ENCODE measurements at places on chromosomes 2 and 18.
A peak's percentile ranks its signal among the peaks of the same experiment; 100 is the strongest.

- no peak for DNase-seq
These were observed 1.3 kb downstream of the CEP68 start for GRCh38 chr2:65057391-65058052.

DNA sequence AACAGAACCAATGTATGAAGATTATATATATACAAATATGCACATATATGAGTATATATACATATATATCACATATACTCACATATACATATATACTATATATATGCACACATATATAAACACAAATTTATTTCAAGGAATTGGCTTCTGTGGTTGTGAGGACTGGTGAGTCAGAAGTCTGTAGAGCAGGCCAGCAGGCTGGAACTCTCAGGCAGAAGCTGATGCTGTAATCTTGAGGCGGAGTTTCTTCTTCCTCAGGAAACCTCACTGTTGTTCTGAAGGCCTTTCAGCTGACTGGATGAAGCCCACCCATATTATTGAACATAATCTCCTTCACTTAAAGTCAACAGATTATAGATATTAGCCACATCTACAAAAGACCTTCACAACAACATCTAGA is 143.9 kb upstream of the CREB1 start:
- DNase-seq = no peak

DNA sequence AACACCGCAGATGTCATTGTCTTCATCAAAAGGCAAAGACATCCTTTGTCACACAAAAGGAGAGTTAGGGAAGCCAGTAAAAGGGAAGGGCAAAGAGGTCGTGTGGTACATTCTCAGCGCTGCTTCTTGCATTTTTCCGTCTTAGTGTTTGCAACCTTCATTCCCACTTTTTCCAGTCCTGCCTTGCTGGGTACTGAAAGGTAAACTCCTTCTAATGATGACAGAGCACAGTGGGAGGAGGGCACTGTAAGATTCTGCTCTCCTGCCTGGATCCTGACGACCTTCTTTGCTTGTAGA is 424.3 kb upstream of the MEX3C start:
- DNase-seq = no peak

DNA sequence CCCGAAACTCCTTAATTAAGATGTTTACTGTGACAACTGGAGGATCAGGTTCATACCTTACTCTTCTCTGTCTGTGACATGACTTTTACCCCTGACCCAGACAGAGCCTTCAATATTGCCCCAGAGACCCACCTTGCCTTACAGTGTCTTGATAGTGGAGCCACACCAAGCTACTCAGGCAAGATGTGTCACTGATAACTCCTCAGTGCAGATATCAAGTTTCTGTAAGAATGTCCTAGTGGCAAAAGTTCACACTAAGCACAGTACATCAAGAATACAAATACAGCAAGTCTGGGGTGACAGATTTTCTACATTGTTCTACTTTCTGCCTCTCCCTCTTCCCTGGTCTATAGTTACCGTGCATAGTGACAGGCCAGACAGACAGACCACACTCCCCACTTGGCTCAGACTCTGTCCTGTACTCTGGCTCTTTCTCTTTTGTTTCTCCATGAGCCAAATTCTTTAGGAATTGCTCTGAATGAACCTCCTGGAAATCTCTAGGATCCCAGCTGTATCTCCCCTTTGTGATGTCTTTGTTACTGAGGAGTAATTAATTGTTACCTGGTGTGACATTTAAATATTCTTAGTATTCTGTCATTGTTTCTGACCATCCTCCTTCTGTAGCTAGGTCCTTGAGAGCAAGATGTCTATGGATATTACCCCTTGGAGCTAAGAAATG is 24.1 kb upstream of the APOB start:
- no peak for DNase-seq

DNA sequence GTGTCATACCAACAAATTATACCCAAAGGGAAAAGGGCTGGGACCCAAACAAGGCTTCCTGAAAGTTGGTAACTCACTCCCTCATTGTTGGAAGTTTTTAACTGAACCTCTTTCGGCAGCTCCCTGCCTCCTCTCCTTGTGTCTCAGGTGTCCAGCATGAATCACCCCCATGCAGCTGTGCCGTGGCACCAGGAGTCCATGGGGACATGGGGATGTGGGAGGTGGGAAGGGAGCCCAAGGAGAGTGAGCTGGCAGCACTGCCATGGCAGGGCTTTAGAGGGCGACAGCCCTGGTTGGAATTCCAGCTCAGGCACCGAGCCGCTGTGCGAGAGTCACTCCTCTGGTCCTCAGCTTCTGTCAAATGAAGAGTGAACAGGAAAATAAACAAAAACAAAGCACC is 12.5 kb upstream of the GYPC start:
- no peak for DNase-seq

- DNase-seq = no peak
These were observed 568.2 kb upstream of the LRATD1 start for GRCh38 chr2:14064346-14064745.

- DNase-seq = peak; percentile 18
These were observed 32.0 kb downstream of the CENPO start for GRCh38 chr2:24824966-24825882.

DNA sequence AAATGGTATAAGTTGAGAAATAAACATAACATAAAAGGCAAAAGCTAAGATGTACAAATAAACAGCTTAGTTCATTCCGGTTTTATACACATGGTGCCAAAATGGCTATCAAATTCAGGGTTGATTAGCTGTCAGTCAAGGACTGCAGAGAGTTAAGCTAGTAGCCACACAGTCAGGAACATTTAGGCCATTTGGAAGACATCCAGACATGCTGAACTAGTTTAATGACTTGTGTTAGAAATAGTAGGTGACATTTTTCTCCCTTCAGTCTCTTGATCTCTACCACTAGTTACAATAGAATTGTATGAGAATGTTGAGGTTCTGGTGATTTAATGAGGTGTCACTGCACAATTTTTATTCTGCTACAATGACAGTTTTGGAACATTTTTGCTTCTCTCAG is 394.4 kb upstream of the SPHKAP start:
- no peak for DNase-seq

GRCh38 chr2:23377771-23378170 is 7.2 kb upstream of the KLHL29 start:
- DNase-seq = no peak

- no peak for DNase-seq
These were observed 12.7 kb downstream of the ABI2 start for GRCh38 chr2:203340791-203341487.

DNA sequence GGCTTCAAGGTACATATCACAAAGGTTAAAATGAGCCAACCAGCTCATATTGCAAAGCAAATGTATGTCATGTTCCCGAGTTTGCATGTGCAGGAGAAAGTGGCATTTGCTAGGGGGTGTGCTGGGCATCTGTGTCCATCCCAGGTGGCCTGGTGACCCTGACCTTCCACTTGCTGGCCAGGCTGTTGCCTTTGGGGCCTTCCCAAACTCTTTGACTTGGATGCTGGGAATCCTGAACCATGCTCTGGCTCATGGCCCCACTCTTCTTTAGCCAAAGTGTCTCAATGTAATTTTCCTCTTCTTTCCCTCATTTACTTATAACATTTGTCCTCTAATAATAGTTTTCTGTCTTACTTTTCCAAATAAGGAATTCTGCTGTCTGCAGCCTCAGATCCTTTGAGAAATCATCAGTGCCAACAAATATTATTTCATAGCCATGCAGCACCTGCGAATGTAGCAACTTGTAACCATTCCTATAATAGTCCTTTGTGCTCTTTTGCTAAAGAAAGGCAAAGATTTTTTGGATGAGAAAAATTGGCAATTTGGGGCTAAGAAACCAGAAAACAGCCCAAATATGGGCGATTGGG is 64.2 kb downstream of the MTCL1 start:
- no peak for DNase-seq

- no peak for DNase-seq
These were observed 34.9 kb downstream of the BCL2L11 start for GRCh38 chr2:111155610-111156009.

- no peak for DNase-seq
These were observed 7.7 kb upstream of the LYPD1 start for GRCh38 chr2:132677661-132678060.

GRCh38 chr2:3827673-3828575 is 124.5 kb downstream of the DCDC2C start:
- no peak for DNase-seq

GRCh38 chr2:23519334-23519651 is 134.3 kb downstream of the KLHL29 start:
- no peak for DNase-seq

- no peak for DNase-seq
These were observed 248.9 kb downstream of the ANAPC1 start for GRCh38 chr2:111634995-111635538.

DNA sequence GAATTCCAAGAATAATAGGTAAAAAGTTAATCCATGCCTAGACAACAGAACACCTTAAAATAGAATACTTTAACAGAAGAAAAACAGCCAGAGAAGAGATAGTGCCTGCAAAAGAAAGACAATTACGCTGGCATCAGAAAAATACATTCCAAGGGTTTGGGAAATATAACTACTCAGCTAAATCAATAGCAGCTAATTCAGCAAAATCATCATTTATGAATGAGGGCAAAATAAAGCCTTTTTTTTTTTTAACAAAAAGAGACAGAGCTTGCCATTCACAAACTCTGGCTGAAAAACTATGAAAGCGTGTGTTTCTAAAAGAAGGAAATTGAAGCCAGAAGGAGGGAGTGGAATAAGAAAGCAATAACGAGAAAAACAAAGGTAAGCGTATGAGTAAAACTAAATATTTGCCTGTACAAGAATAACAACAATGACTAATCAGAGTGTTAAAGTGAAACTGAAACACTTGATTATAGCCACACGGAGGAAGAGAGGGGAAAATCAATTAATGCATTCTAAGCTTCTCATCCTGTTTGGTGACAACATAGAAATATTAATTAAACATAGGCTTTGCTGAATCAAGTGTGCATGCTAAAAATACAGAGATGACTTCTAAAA is 90.2 kb downstream of the EHD3 start:
- DNase-seq = no peak

- no peak for DNase-seq
These were observed 8.1 kb upstream of the SFXN5 start for GRCh38 chr2:73079636-73080035.

DNA sequence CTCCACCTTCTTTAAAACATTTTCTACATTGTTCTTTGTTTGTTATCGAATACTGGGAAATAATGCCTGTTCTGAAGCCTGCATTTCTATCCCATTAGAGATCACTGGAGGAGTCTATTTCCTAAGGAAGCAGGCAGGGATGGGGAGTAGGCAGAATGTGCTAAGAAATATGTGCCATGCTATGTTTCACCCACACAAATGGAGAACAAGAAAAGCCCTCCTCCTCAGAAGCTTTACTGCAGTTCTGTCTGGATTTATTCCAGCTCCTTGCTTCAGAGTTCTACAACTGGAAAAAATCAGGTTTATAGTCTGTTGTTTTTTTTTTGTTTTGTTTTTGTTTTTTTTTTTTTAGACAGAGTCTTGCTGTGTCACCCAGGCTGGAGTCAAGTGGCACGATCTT is 825.1 kb downstream of the SLC4A3 start:
- no peak for DNase-seq

DNA sequence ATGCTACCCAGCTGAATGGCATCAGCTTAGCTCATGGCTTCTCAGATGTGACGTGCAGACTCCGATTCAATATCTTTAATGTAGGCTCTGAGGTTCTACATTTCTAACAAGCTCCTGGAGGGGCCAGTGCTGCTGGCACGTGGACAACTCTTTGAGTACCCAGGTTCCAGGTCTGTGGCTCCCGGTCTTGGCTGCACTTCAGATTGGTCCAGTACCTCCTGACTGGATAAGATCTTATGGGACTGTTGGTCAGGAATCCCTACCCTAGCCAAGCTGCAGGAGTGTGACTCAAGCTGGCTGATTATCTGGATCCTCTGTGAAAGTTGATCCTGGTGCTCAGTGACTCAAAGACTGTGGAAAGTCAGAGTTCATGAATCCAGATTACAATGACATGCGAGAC is 222.1 kb downstream of the ANKRD30B start:
- no peak for DNase-seq

DNA sequence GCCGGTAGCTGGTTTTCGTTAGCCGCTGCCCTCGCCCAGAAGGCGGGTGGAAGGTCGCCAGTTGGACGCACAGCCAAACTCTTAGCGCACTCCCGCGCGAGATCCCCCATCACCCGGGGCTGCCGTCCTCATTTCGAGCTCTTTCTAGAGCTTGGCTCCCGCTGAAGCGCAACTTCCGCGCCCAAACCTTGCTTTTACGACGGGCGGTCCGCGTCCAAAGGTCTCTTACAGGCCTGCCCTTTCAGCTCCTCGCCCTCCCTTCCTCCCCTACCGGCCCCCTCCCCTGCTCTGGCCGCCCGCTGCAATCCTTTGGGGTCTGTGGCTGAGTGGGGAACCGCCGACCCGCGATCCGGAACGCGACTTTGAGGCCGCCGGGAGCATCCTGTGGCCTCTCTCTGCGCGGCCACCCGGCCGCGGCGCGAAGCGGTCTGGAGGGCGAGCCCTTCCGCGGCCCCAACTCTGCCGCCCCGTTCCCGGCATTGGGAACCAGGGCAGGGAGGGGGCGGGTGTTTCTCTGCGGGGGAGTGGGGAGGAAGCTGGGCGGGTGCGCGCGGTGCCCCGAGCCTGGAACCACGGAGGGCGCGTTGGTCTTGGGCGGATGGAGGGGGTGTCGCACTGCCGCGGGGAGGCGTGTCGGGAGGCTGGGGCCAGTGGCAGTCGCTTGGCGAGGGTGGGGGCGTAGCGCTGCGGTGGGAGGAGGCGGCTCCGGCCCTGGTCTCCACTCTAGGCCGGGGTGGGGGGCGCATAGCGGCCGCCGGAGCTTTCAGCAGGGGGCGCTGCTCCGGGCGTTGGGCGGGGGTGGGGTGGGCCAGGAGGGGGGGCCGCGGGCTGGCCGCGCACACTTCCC is at the start of gene GDF7:
TSS of gene GDF7 (plus strand) at position 841 of the 847 bp plus-strand sequence. CDS start 96 bp downstream, outside the sequence.
- peak; percentile 77 for DNase-seq

DNA sequence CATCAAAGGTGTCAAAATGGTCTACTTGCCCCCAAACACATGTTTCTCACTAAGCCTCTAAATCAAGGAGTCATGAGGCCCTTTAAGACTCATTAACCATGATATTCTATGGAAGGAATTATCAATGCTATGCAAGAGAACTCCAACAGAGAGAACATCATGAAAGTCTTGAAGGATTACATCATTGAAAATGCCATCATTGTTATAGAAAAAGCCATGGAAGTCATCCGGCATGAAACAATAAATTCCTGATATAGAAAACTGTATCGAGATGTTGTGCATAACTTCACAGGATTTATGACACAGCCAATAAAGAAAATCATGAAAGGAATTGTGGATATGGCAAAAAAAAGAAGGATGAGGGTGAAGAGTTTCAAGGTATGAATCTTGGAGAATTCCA is 1363.6 kb upstream of the CDH2 start:
- DNase-seq = no peak

- no peak for DNase-seq
These were observed 5.3 kb upstream of the ORC2 start for GRCh38 chr2:200968735-200969134.

DNA sequence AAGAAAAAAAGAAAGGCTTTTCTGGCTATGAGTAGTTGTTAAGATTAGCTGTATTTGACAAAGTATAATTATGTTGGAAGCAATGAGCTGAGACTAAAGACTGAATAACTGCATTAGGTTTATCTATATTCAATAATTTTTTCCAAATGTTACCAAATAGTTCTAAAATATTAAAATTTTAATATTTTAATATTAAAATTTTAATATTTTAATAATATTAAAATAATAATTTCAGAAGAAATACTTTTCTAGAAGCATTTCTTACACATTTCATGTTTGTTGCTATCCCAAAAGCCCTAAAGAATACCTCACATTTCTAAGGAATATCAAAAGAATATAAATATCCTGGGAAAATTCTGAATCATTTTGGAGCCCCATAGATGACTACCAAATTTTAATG is 74.7 kb downstream of the LRP2 start:
- no peak for DNase-seq

- no peak for DNase-seq
These were observed 4.0 kb upstream of the RAB17 start for GRCh38 chr2:237594514-237594871.

All from uterus (tissue), 4 donors.